ENCODE measurements at places on chromosomes 1 and 21.
A peak's percentile ranks its signal among the peaks of the same experiment; 100 is the strongest.

- no peak for DNase-seq
Measured at GRCh38 chr1:59947047-59947938, 20.7 kb upstream of the CYP2J2 start.

DNA sequence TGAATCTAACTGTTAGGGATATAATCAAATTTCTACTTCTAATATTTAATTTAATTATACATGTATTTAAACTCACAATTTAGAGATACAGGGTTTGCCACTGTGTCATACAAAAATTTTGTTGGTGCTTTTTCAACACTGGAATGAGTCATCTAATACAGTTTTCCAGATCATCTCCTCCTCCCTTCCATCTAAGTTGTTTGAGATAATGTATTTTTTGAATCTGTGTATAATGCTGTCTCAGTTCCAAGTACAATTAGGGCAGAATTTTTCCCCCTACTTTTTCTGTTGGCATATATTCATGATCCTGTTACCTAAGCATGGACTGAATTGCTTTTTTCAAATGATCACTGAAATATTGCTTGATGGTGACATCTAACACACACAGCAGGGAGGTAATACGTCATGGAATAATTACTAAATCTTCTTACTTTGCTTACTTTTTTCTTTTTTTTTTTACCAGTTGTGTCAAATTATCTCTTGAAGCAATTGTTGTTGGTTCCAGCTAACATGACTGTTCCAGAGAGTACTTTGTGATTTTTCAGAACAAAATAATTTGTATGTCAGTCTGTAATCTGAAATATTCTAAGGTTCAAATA, 146.0 kb downstream of the MAGI3 start:
- no peak for DNase-seq

GRCh38 chr1:14567056-14567455, 31.4 kb upstream of the KAZN start:
- no peak for DNase-seq

DNA sequence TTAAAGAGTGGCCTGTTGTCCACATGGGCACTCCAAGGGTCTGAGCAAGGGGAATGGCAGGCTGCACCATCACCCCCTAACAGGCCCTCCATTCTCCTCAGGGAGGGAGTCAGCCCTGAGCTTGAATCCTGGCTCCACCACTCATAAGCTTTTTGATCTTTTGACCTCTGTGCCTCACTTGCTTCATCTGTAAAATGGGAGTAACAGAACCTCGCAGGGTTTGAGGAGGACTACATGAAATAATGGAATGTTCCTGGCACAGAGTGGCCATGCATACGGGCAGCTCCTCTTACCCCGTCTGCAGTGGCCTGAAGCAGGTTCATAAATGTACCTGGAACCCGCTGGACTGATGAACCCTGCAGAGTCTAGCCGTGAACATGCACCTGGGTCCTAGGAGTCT, 2.1 kb upstream of the XKR8 start:
- no peak for DNase-seq

DNA sequence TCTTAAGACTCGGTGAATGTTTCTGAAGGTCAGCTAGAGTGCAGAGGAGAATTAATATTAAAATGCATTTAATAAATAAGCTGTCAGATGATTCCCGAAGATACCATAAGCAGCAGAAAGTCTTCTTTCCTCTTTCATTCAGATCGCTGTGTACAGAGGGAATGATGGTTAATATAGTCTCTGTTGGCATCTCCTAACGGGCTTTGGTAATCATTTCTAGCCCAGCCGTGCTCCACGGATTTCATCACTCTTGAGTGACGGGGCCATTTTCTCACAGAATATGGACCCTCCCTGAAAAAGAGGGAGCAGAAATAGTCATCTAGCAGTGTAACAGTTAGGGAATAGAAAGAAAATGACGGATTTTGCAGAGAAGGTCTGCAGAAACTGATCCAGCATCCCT, 103.1 kb downstream of the ST6GALNAC3 start:
- DNase-seq = no peak

DNA sequence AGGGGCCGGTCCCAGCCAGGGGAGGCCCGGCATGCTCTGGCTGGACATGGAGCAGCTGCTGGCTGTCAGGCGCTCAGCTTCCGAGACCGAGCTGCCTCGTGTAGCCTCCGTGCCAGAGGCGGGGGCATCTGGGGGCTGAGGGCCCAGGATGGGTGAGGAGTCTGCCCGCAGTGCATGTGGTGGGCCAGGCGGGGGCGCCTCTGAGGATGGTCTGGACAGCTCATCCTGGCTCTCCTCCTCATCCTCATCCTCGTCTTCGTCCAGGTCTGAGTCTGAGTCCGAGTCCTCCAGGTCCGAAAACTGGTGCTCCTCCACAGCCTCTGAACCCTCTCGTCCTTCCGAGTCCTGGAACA, 28.9 kb upstream of the EDN2 start:
- DNase-seq = no peak

DNA sequence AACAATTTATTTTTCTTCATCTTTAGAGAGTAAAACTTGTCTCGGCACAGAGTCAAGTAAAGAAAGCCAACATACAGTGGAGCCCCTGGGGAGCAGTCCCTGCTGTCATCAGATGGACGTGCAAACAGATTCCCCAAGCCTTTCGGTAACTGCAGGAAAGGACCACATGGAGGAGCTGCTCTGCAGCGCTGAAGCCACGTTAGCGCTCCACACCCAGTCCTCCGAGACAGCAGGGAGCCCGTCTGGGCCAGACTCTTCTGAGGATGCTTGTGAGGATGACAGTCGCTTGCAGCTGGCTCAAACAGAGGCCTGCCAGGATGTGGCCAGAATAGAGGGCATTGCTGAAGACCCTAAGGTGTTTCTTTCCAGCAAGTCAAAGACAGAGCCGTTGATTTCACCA, 77.1 kb upstream of the SCCPDH start:
- no peak for DNase-seq

GRCh38 chr1:207750631-207751305, 1.1 kb upstream of the CD46 start:
- DNase-seq = no peak

DNA sequence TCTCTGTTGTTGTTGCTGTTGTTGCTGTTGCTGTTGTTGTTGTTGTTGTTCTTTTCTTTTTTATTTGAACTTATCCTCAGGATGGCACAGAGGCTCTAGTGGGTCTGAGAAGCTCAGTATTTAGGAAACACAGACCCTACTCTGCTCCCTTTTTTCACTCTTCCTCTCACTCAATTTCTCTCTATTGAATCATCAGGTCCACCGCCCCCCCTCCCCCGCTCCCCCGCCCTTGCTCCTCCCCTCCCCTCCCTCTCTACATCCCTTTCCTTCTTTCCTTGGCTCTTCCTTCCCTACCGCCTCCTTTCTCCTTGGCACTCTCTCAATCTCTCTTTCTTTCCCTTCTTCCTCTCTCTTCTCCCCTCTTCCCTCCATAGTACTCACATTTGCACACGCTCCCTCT, 218.5 kb upstream of the ZC3H12A start:
- no peak for DNase-seq

DNA sequence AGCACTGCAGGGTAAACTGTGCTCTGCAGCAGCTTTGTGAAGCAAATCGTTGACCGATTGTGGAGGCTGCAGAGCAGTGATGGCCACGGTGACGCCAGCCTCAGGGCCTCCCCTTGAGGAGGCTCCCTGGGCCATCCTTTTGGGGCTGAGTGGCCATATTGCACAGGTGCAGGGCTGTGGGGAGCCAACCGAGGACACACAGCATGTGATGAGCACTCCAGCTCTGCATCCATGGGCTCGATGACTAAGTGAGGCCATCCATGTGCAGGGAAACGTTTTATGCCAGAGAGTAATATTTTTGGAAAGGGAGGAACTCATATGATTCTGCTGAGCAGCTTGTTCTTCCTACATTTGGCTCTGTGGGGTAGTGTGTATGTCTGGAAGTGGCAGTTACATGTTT, 24.6 kb downstream of the KCNK1 start:
- no peak for DNase-seq

- DNase-seq = no peak
Measured at GRCh38 chr1:86197206-86197855, 40.8 kb upstream of the COL24A1 start.

DNA sequence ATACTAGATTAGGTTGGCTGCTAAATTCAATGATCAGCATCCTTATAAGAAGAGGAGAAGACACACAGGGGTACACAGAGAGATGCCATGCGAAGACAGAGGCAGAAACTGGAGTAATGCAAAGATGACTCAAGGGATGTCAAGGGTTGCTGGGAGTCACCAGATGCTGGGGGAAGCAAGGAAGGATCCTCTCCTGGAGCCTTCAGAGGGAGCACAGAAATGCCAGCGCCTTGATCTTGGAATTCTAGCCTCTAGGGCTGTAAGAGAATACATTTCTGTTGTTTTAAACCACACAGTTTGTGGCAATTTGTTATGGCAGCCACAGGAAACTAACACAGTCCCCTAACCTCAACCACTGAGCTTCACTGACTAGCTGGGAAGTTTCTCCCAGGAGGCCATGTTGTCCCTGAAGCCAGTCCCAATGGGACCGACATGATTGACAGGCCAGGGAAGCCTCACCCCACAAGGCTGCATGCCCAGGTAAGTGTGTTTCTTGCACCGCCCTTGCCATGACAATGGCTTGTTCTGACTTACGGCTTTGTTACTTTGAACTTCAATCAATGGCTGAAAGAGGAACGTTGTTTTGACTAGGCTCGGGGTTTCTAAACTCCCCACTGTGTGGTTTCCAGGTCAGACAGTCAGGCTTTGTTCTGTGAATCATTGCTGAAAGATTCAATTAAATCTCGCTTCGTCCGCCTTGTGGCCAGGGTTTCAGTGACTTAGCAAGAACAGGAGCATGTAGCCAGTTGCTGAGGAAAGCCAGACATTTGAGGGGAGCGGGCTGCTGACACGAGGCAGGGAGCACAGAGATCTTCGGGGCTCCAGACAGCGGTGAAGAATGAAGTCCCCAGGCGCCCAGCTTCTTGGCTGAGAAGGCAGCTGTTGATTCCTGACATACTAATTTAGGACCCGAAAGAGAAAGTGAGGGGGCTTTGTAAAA, 62.3 kb downstream of the RUNX1 start:
- no peak for DNase-seq

DNA sequence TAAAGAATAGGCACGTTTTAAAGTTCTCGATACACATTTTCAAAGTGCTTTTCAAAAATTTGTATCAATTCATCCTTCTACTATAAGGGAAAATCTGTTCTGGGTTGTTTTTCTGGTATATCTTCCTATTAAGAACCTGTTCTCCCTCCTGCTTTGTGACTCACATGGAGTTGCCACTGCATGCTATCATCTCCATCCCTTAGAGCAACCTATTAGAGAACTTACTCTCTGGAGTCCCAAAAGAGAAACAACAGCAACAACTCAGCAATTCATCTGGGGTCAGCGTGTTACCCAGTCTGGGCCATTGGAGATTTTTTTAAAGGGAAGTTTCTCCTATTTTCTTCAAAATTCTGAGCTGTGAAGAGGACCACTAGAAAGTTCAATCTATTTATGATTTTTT, 227.4 kb downstream of the HLX start:
- no peak for DNase-seq

DNA sequence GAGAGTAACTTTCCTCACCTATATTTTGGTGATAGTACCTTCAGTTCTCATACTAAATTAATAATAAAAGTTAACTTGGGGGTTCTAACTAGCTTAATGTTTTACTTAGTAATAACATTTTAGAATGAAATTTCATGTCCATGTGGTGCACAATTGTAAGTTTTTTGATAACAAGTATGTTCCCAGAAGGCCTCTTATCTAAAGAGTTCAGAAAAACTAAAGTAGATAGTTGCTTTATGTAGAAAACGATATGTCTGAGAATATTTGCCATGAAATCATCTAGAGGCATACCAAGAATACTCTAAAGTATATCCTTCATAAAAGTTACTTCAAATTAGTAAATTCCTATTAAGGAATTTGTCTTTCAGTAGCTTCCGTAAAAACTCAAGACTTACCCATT, 10.2 kb upstream of the ADCY10 start:
- DNase-seq = no peak

DNA sequence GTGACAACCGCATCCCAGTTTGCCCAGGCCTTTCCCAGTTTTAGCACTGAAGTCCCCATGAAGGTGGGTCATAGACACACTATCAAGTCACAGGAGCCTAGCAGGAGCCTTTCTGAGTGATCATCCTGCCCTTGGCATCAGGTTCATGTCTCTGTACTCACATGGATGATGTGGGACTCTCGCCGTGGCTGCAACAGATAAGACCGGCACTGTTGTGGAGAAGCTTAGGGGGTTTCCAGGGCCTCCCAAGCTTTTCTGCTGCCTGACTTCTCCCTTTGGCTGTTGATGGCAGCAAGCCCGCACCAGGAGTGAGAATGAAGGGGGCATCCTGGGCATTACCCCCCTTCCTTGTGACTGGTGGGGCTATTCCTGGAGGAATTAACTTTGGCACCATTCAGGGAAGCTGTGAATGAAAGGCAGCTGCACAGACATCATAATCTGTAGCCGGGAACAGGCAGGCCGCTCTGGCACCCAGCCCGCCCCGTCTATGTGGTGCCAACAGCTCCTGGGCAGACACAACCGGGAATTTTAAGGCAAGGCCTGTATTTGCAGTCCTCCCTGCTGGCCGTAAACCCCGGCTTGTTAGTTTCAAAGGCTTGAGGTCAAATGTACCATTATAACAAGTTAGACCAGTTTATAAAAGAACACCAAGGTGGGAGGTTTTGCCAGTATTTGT, 148.6 kb downstream of the HUNK start:
- DNase-seq = peak; percentile 80

DNA sequence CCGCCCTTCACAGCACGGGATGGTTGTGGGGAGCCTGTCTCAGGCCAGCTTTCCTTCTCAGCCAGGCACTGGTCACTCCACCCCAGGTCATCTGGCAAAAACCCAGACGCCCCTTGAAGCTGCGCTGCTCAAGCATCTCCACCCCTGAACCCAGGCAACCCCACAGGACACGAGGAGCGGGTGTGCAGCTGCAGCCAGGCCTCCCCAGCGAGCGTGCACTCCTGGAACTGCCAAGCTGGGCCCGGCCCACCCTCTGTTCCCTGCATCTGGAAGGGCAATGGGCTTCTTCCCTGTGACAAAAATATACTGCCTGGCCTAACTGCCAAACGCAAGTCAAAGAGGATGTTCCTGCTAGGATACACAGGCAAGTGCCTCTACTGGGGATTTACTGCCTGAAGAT, 39.7 kb downstream of the SLC66A1 start:
- DNase-seq = no peak

- no peak for DNase-seq
Measured at GRCh38 chr1:22114083-22115012, 28.5 kb downstream of the WNT4 start.

DNA sequence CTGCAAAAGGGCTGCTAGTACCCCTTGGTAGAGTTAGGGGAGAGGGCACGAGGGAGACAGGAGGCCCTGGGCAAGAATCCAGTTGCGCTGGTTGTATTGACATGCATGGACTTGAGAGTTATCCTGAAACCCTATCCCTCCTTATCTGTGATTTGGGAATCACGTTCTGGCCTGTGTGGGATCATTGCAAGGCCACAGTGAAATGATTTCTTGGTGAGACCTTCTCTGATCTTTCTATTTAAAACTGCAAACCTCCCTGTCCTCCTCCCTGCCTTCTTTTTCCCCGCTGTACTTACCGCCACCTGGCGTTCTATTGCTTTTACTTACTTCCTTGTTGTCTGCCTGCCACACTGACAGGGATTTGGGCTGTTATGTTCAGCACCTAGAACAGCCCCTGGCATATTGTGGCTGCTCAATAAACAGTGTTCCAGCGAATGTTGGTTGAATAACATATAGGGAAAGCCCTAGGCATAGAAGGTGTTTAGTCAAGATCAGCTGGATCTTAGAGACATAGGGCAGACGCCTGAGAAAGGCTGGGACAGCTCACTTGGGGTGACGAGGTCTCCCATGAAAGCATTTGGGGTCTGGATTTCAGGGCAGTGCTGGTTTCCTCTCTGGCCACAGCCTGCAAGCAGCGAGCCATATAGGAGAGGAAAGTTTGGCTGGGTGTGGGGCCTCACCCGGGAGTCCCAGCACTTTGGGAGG, 25.6 kb downstream of the ALPL start:
- peak; percentile 44 for DNase-seq

All from breast epithelium (tissue), 4 donors.